Fibroblast of lung (primary cell): ENCODE measurements at places on chromosomes 7 and 10.

GRCh38 chr10:6871128-6871527 lies 291.1 kb upstream of the PRKCQ start:
- no peak for DNase-seq

GRCh38 chr7:47390914-47391313 lies 191.0 kb downstream of the TNS3 start:
- DNase-seq = no peak

GRCh38 chr7:102469351-102469971 lies 4.7 kb downstream of the LRWD1 start:
- DNase-seq = no peak

- DNase-seq = no peak
Measured at GRCh38 chr10:62374862-62375710, 917 bp downstream of the ZNF365 start.

DNA sequence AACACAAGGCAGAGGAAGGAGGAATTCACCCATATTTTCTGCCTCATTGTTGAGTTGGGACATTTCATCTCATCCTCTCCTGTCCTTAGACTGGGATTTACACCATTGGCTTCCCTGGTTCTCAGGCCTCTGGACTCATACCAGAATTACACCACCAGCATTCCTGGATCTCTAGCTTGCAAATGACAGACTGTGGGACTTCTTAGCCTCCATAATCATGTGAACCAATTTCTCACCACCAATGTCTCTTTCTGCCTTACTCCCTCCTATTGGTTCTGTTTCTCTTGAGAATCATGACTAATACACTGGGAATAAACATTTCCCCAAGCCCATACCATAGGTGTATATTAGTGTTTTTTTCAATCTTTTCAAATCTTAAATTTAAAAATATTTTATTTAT lies 2.9 kb upstream of the ZNF33A start:
- DNase-seq = no peak

DNA sequence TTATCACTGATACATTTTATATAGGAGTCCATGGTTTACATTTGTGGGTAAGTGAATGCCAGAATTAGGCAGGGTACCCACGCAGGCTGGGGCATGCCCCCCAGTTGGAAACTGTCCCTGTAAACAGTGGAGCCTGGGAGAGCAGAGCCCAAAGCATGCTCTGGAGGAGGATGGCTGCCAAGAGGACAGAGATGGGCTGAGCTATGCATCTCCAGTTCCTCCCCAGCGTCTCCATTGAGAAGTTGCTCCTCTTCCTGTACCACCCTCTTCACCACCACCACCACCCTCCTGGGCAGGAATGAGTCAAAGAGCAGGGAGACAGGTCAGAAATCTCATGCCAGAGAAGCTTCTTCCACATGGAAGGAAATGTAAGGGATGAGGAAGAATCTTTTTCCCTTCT lies 67.7 kb upstream of the KMT2E start:
- DNase-seq = no peak

DNA sequence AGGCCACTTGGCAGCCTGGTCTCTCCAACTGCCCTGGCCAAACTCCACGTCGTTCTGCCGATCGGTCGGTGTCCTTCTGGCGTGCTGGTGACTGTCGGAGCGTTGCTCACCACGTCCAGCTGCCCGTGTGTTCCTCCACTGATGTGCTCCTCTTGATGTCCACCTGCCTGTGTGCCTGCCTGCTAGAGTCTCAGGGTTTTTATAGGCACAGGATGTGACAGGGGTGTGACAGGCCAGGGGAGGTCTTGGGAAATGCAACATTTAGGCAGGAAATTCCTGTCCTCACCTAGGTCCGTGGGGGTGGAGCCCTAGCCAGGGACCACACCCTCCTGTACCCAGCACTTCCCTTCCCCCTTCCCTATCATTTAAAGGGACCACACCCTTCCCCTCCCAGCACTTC lies 25.2 kb upstream of the CFAP46 start:
- DNase-seq = no peak

GRCh38 chr10:93695740-93696139 lies 6.7 kb downstream of the FRA10AC1 start:
- peak; percentile 17 for DNase-seq

GRCh38 chr7:19101909-19102308 lies 15.5 kb downstream of the TWIST1 start:
- no peak for DNase-seq

- no peak for DNase-seq
Measured at GRCh38 chr10:30505543-30506298, 71.7 kb downstream of the MAP3K8 start.

- DNase-seq = peak; percentile 58
Measured at GRCh38 chr10:132023092-132023811, 41.5 kb upstream of the BNIP3 start.

- no peak for DNase-seq
Measured at GRCh38 chr7:2908103-2908683, 64.1 kb upstream of the GNA12 start.

- no peak for DNase-seq
Measured at GRCh38 chr7:4288791-4289394, 393.2 kb upstream of the FOXK1 start.

DNA sequence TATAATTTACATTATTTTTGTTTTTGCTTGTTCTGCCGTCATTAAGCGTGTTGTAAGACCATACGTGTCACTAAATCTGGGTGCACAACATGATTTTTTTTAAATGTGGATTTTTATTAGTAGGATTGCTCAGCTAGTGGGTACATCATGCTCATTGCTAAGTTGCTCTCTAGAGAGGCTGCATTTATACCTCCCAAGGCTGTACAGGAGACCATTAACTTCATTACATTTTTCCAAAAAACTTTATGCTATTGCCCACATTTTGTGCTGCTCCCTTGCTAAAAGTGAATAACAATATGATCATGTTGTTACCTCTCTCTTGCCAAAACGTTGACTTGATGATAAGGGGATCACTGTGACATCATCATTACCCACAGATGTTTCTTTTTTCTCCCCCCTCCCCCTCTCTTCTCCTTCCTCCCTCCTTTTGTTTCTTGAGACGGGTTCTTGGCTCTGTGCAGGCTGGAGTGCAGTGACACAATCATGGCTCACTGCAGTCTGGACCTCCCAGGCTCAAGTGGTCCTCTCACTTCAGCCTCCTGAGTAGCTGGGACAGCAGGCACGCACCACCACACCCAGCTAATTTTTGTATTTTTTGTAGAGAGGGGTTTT lies 65.1 kb downstream of the BMPR1A start:
- DNase-seq = peak; percentile 71

- DNase-seq = peak; percentile 69
Measured at GRCh38 chr7:38660427-38661099, 29.4 kb upstream of the AMPH start.

DNA sequence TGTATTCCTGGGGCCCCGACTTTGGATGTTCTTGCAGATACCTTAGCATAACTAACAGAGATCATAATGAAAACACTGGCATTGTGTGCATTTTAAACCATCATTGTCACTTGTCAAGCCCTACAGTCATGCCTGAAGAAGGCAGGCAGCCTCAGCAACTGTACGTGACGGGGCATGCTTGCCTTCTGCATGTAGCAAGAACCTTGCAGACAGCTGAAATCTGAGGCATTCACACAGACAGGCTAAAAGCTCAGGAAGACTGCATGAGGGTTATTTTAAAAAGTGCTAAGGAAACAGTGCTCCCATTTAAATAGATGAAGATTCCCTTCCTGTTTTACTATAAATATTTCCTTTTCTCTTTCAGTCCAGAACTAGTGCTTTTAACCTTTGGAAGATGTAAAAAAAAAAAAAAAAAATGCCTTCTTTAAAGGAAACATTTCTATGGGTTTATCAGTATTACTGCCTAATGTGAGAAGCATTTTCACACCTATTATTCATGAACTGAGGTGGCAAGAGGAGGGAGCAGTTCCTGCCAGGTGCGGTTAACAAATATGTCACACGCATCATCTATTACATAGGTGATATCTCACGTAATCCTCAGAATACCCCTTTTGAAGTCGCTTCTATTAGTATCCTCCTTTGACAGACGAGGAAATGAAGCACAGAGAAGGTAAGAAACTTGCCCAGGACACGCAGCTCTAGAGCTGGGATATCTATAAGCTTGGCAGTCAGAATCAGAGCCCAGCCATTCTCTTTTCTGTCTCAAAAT lies 88.1 kb downstream of the PRKCQ start:
- DNase-seq = no peak

DNA sequence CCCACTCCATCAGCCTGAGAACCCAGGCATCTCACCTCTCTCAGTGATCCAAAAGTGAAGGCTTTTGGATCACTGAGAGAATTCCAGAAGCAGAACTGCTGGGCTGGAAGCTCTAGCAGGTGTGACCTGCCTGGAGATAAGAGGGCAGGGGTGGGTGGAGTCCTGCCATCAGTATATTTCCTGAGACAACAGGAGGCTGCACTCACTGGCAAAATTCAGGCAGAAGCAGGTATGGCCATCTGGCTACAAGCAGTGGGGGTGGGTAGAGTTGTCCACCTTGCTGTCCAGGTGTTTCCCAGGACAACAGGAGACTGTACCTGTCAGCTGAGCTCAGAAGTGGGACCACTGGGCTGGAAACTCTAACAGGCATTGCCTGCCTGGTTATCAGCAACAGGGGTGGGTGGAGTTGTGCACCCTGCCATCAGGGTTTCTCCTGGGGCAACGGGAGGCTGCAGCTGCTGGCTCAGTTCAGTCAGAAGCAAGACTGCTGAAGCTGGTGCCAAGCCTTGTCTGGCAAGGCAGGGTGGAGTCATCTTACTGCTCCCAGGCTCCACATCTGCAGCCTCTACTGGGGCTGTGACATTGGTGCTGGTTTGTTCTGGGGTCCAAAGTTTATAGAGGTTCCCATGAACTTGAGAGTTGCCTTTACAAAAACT lies 47.2 kb upstream of the SFTPD start:
- DNase-seq = no peak

DNA sequence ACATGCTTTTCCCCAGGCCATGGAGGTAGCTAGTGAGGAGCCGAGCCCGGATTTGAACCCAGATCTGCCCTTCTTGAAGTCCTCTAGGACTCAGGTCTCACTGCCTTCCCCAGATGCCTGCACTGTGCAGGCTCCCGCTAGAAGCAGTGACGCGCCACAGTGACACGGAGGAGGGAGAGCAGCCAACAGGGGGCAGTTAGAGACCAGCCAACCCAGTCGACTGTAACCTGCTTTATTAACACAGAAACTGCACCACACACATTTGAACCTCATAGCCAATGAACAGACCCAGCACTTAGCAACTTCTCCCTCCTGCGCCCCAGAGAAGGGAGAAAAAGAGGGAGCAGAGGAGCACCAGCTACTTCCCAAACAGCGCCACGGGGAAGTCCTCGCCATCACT lies 27.4 kb downstream of the PILRA start:
- no peak for DNase-seq

DNA sequence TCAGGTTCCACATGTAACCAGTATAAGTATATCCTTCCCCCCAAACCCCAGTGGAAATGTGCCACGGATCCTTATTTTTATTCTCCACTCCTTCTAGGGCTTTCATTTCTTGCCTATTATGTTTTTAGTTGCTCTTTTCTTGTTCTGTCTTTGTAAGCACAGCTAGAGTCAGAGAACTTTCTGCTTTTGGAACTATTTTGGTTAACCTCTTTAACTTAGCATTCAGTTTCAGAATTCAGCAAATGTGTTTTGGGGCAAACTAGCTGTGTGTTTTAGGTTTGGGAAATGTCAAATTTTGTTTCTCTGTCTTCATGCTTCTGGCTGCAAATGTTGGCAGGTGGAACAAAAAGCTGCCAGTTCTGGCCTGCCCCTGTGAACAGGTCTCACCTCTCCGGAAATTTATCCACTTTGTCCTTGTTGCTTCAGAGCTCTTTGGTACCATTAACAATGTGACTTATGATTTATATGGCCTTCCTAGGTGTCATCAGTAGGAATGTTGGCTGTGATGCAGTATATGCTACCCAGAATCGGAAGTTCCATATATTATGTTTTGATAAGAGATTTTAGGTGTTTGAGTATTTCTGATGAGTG lies 156.1 kb downstream of the ADK start:
- no peak for DNase-seq

DNA sequence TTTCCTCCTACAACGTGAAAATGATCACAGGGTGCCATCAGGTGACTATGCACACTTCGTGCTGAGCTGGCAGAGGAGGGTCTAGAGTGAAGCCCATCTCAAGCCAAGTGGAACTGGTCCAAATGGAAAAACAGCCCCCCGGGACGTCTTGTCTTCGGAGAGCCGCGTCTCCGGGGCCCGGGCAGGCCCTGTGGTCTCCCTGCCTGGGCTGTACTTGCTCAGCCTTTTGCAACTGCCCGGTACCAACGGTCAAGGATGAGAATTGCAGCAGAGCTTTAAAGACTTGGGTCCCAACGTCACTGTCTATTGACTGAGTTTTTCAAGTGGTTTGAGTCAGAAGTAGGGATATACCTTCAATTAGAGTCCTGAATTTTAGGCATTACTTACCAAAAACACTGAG lies 315.5 kb downstream of the PTPRN2 start:
- no peak for DNase-seq

GRCh38 chr10:7027913-7028808 lies 382.7 kb downstream of the SFMBT2 start:
- DNase-seq = peak; percentile 69

DNA sequence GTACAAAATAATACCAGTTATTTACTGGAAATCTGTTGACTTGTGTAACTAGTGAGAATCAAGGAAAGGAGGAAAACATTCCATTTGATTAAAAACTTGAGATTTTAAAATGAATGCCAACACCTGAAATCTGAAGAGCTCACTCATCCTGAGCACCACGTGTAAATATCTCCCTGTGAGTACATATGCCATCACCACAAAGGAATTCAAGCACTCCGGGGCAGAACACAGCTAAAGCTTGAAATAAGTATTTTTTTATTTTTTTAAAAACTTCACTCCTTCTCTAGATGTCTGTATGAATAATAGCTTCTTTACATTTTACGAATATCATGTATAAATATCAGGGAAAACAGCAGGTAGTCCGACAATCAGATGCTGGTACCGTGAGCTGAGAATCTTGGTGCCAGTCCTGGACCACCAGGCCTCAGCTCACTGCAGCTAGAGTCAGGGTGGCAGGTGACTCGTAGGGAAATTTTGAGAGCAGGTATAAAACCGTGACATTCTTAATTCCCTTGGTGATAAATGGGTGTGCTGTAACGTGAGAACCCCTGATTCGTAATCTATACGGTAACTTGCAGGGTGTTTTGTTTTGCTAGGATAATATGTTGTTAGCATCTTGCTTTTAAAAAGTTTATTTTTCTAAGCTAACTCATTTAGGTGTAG lies 12.7 kb downstream of the LMTK2 start:
- DNase-seq = peak; percentile 50

- DNase-seq = no peak
Measured at GRCh38 chr10:36324831-36325230, 682.7 kb upstream of the FZD8 start.

- DNase-seq = peak; percentile 22
Measured at GRCh38 chr7:87475359-87476178, at the start of gene ABCB4. Gene ABCB4, minus strand, starts transcription at chr7:87475680. Its CDS starts 215 bp downstream, at chr7:87475465.

DNA sequence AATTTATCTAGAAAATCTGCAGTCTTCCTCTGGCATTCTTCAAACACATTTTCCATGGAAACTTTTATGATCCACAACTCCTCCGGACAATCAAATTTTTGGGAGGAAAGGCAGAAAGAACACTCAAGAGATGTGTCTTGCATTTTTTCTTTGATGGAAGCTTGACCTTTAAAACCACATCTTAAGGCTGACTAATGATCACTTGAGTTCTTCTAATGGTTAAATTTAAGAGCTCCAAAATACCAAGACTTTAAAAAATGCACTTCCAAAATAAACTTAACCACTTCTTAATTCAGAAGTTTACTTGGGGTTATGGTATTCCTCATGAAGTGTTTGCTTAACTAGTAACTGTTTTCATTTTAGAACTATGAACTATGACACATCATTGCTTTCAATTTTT lies 43.3 kb downstream of the ETV1 start:
- peak; percentile 57 for DNase-seq

GRCh38 chr7:155806096-155806871 lies 6.0 kb downstream of the SHH start:
- DNase-seq = no peak
